Sigmoid colon (tissue), 7 donors: ENCODE measurements at places on chromosomes 13 and 19. TPM values are rescaled to one million over a fixed set of nuclear protein-coding genes. Genes with fewer than 3 reads are reported as not detected.

TLE6 gene
- total RNA-seq = 0.71 TPM

CEACAM8 gene
- total RNA-seq = not detected

FBXO46 gene
- total RNA-seq = 7.1 TPM

PTGER1 gene
- total RNA-seq = not detected

GRCh38 chr19:1794424-1795172 is 17.5 kb downstream of the ATP8B3 start:
- H3K27ac ChIP-seq = no peak overlapping the region
- H3K27me3 ChIP-seq = peaks cover 31% of the 10 kb centered on the region
- DNase-seq = no peak
- H3K4me3 ChIP-seq = no peak overlapping the region
- no peaks in the 10 kb centered on the region for H3K4me1 ChIP-seq

GRCh38 chr13:25169951-25170553 is 2.0 kb downstream of the AMER2 start:
- peak overlapping the region; percentile 45 for H3K4me3 ChIP-seq
- no peaks in the 10 kb centered on the region for H3K36me3 ChIP-seq
- H3K27ac ChIP-seq = no peak overlapping the region
- DNase-seq = no peak
- peaks cover 49% of the 10 kb centered on the region for H3K27me3 ChIP-seq
- no peaks in the 10 kb centered on the region for H3K4me1 ChIP-seq

GRCh38 chr13:48000559-48001113 is 437 bp downstream of the SUCLA2 start:
- H3K4me1 ChIP-seq = peaks cover 46% of the 10 kb centered on the region
- no peaks in the 10 kb centered on the region for H3K27me3 ChIP-seq
- H3K36me3 ChIP-seq = no peaks in the 10 kb centered on the region
- H3K27ac ChIP-seq = peak overlapping the region; percentile 84

- no peak overlapping the region for H3K4me3 ChIP-seq
- no peaks in the 10 kb centered on the region for H3K27me3 ChIP-seq
- peaks cover 31% of the 10 kb centered on the region for H3K4me1 ChIP-seq
- H3K27ac ChIP-seq = peak overlapping the region; percentile 56
These were observed 28.4 kb downstream of the UBAC2 start for GRCh38 chr13:99228737-99229691.

DNA sequence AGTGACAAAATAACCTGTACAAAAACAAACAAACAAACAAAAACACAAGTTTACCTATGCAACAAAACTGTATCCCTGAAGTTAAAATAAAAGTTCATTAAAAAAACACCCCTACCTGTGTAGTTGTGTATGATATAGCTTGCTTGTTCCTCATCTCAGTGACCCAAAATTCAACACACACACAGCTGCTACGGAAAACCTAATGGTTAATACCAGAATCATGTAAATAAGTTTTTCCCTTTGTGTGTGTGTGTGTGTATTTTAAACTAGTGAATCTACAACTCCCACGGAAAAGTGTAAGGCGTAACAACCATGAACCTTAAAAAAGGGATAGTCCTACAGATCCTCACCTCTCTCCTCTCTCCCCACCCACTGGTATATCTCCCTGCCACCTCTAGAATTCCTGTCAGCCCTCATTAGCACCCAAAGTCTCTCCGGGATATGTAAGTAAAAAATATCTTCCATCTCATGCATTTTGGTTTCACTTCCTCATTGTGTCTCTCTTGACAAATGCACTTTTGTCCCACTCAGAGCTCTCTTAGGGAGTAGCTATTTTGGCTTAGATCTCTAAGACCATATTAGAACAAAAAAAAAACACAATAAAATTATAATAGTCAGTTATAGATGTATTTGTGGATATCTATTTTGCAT is 2236.5 kb downstream of the PCDH9 start:
- H3K27ac ChIP-seq = no peak overlapping the region
- H3K4me1 ChIP-seq = no peaks in the 10 kb centered on the region
- no peak overlapping the region for H3K4me3 ChIP-seq
- DNase-seq = no peak

DNA sequence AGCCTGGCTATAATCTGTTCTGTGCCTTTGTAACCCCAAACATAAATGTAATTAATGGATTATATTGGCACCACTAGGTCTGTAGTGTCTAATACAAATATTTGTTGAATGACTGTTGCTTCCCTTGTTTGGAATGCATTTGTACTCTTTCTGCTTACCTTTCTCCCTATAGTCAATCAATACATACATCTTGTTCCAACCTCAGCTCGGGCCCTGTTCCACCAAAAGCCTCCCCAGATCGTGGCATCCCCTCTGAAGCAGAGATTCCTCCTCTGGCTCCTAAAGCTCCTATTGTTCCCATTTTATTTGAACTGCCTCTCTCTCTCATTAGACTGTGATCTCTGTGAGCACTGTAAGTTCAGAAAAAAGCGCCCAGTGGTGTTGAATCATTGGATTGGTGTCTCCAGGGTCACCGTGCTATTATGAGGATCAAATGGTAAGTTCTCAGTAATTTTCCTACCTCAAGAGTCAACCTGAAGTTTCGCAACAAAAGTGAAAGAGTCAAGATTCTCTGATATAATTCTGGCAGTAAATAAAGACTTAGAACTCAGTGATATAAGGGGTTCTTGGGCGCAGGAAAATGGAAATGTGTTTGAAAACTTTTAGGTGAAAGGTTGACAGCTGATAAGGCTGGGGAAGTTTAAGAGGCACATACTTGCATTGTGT is 151.5 kb downstream of the KLF5 start:
- H3K4me3 ChIP-seq = no peak overlapping the region
- H3K27me3 ChIP-seq = no peaks in the 10 kb centered on the region
- H3K4me1 ChIP-seq = no peaks in the 10 kb centered on the region
- H3K27ac ChIP-seq = no peak overlapping the region
- H3K36me3 ChIP-seq = no peaks in the 10 kb centered on the region

DNA sequence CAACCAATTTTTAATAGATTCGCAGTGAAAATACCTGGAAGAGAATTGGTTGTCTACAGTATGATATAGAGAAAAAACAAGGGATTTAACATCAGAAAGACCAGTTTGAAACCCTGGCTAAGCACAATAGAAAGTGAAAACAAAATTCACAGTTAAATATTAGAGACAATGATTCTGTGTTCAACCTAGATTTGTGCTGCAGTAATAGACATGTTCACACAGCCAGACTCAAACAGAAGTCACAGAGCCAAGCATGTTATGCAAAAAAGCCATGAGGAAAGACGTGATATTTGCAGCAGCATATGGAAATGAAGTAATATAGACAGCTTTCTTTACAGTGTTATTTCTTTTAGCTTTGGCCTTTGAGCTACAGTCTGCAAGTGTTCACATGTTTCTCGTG is 48.1 kb downstream of the SCEL start:
- H3K27me3 ChIP-seq = no peaks in the 10 kb centered on the region
- H3K36me3 ChIP-seq = no peaks in the 10 kb centered on the region
- H3K27ac ChIP-seq = no peak overlapping the region
- DNase-seq = no peak
- no peak overlapping the region for H3K4me3 ChIP-seq

- no peak overlapping the region for H3K4me3 ChIP-seq
- DNase-seq = no peak
- H3K4me1 ChIP-seq = no peaks in the 10 kb centered on the region
- H3K27me3 ChIP-seq = no peaks in the 10 kb centered on the region
- no peaks in the 10 kb centered on the region for H3K36me3 ChIP-seq
These were observed 428.5 kb downstream of the IRS2 start for GRCh38 chr13:109357751-109358471.

GRCh38 chr13:90416938-90417337 is 930.5 kb upstream of the MIR17HG start:
- DNase-seq = no peak
- no peak overlapping the region for H3K4me3 ChIP-seq
- H3K27ac ChIP-seq = no peak overlapping the region
- H3K27me3 ChIP-seq = no peaks in the 10 kb centered on the region
- H3K4me1 ChIP-seq = no peaks in the 10 kb centered on the region

- no peak for DNase-seq
- no peaks in the 10 kb centered on the region for H3K4me1 ChIP-seq
- peaks cover 4% of the 10 kb centered on the region for H3K27me3 ChIP-seq
These were observed 15.4 kb downstream of the GTPBP3 start for GRCh38 chr19:17352608-17353280.

GRCh38 chr13:29925457-29926097 is 75.2 kb upstream of the UBL3 start:
- peak; percentile 90 for DNase-seq
- H3K36me3 ChIP-seq = no peaks in the 10 kb centered on the region
- no peak overlapping the region for H3K4me3 ChIP-seq
- peaks cover 30% of the 10 kb centered on the region for H3K4me1 ChIP-seq
- H3K27ac ChIP-seq = peak overlapping the region; percentile 32
- no peaks in the 10 kb centered on the region for H3K27me3 ChIP-seq

GRCh38 chr13:99366075-99366987 is 59.1 kb upstream of the GPR183 start:
- no peak overlapping the region for H3K4me3 ChIP-seq
- no peaks in the 10 kb centered on the region for H3K36me3 ChIP-seq
- no peaks in the 10 kb centered on the region for H3K27me3 ChIP-seq
- H3K4me1 ChIP-seq = no peaks in the 10 kb centered on the region
- no peak overlapping the region for H3K27ac ChIP-seq
- no peak for DNase-seq
